Inflammatory macrophage treated with lipopolysaccharide for 1 hour (primary cell): ENCODE measurements at places on chromosomes 11 and 22.

GRCh38 chr22:19412923-19413322, 18.6 kb downstream of the HIRA start:
- no peak for DNase-seq

- no peak for DNase-seq
Measured at GRCh38 chr22:47053726-47054141, 291.3 kb downstream of the TBC1D22A start.

- DNase-seq = no peak
Measured at GRCh38 chr11:71236836-71237475, 15.4 kb downstream of the SHANK2 start.

DNA sequence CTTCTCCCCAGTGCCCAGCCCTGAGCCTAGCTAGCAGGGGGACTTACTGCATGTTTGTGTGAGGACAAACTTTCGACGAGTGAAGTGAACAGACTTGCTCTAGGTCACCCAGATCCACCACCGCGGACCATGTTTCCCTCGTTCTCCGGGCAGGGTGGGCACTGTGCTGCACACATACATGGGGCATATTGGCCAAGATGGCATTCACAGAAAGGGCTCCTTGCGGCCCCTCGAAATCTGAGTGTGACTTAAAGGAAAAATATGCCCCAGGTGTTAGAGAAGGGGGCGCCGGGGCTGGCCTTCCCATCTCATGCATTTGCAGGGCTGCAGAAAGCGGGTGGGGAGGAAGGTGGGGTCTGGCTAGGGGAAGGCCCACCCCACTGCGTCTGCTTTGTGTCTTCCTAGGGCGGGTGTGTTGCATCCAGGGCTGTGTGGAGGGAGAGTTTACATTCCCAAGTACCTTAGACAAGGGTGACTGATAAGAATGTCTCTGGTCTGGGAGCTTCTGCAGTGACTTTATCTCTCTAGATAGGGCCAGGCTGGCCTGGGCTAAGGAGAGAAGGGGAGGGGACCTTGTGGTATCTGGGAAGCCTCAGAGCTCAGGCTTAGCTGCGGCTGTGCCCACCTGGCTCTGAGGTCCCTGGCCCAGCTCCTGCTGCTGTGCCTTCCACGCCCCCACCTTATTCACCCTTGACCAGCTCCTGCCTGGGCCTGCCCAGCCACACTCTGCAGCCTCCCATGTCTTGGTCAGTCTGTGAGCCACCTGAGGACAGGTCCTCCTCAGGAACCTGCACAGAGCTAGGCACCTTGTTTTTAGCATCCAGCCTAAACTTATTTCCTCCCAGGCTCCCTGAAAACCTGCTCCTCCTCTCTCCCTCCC, 45.8 kb downstream of the LRRC32 start:
- DNase-seq = no peak

DNA sequence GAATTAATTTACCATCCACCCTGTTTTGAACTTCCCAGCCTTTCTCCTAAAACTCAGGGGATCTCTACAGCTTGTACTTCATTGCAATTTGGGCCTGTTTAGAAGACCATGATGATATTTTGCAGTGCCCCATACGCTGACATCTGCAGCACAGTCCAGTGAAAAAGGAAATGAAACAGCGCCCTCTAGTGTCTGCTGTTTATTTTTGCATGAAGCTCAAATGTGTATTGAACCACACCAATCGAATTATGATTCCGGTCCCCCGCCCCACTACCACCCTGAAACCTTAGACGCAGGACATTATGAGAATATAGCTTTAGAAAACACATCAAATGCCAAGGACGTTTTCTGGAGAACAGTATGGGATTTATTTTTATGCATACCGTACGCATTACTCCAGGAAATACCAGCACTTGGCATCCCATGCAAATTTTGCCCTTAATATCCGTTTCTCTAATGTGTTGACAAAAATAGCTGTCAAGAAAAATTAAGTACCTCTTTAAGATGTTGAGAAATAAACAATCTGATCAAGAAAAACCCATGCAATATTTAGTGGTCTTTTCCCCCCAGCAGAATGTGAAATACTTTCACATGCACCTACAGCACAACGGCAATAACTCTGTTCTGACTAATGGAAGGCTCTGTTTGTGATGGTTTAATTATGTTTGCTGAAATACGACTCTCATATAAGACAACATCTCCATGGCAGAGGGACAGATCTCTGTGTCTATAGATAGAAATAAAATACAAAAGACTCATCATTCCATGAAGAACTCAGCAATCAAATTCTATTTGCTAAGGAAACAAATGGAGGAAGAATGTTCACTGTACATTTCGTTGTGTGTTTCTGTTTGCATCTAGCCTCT, 93.9 kb downstream of the TECTA start:
- peak; percentile 83 for DNase-seq

DNA sequence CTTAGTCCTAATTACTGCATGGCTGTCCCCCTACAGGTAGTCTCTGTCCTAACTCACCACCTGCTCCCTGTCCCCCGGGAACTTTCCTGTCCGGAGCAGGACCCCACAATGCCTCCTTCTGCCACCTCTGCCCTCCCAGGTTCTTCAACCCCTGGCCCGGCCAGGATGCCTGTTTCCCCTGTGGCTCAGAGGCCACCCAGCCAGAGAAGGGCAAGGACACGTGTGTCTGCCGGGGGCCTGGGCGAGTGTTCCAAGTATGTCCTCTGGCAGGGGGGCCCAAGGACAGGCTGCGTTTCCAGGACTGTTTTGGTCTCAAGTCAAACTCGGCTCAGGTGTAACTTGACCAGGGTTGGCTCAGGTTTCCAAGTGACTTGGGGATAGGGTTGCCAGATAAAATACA, 63.8 kb downstream of the BTG4 start:
- no peak for DNase-seq

DNA sequence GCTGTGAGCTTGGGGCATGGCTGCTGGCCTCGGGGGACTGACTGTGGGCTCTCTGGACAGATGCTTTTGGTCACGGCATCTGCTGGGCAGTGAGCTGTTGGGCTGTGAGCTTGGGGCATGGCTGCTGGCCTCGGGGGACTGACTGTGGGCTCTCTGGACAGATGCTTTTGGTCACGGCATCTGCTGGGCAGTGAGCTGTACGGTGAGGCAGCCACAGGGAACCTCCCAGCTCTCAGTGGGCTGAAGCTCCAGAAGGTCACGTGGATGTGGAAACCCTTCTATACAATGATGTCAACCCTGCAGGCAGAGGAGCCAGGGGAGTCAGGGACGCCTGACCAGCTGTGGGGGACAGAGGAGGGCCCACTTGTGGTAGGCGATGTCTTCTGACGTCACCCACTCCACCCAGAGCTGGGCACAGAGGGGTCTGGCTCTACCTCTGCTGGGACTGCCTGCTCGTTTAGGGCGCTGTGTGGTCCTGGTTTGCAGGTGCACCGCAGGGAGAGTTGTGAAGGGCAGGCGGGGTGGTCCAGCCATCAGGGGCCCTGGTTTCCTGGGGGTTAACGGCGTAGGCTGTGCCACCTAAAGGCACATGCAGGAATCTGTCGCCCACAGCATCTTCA, 1331.3 kb downstream of the BRD1 start:
- no peak for DNase-seq

DNA sequence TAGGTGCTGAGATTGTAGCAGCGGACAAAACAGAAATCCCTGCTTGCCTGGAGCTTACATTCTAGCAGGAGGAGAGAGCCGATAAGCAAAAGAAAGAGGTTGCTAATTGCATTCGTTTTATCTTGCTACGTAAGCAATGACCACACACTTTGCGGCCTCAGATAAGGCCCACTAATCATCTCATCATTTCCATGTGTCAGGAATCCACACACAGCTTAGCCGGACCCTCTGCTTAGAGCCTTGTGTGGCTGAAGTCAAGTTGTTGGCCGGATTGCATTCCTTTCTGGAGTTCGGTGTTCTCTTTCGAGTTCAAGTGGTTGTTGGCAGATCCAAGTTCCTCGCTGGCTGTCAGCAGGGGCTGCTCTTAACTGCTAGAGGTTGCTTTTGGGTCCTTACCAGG, 101.6 kb downstream of the CHST1 start:
- no peak for DNase-seq

DNA sequence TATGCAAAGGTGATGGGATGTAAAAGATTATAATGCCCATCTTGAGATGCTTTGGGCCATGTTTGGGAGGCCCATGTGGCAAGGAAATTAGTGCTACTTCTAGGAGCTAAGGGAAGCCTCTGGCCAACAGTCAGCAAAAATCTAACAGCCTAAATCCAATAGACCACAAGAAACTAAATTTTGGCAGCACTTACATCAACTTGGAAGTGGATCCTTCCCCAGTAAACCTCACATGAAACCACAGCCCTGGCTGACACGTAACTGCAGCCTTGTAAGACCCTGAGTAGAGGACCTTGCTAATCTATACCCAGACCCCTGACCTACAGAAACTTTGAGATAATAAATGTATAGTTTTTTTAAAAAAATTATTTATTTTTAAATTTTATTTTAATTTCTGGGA, 13.1 kb upstream of the GRK3 start:
- no peak for DNase-seq

- DNase-seq = no peak
Measured at GRCh38 chr11:116379185-116379828, 393.5 kb downstream of the BUD13 start.

- DNase-seq = no peak
Measured at GRCh38 chr22:39703091-39703490, 132.5 kb downstream of the CACNA1I start.

DNA sequence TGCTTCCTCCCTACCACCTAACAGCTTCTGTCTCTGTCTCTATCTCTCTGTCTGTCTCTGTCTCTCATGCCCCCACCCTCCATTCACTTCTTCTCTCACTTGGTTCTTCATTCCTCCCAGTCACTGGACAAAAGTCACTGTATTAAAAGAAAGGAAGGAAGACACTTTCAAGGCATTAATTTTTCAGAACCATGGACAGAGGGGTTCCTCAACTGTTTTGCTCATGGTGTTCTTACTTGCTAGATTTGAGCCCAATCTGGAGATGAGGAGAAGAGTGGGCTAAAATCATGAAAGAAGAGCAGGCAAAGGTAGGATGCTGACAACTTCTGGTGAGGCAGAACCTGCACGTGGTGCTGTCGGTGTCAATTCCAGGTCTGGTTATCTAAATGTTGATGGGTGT, 116.7 kb upstream of the LARGE1 start:
- no peak for DNase-seq

DNA sequence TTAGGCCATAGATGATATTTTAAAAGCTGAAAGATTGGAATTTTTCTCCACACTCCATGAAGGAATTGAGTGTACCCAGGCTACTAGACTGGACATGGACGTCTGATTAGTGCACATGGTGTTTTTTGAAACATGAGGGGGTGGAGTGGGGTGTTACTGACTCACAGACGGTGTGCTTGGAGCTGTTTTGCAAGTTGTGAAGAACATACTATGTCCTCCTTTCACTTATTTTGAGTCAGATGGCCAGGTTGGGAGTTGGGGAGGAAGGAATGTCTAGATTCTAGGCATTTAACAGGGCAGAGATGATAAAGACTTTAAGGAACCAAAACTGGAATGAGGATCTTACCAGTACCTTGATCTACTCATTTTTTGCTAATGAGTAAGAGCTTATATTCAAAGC, 158.1 kb upstream of the MTNR1B start:
- DNase-seq = peak; percentile 86

GRCh38 chr22:30968015-30968923, at the start of gene MORC2:
MORC2 (minus strand) TSS chr22:30968774; CDS start chr22:30967889, 885 bp downstream.
- DNase-seq = peak; percentile 41

DNA sequence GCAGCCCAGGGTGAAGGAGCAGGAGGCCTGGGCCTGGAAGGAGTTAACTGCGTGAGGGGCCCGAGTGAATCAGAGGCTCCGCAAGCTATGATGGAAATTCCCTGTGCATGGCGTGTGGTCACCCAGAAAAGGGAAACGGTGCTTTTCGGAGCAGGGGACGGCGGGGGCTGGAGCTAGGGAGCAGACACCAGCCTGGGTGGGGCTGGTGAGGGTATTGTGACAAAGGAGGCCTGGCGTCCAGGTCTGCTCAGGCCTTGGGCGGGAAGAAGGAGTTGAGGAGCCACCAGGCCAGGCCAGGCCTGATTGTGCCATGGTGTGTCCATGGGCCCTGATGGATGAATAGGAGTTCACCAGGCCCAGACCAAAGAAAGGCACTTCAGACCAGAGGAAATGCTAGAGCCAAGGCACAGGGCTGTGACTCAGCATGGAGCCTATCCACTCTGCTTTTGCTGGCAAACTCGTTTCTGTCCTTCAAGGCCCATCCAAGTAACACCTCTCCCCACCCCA, 12.8 kb upstream of the SPI1 start:
- peak; percentile 97 for DNase-seq
